ENCODE measurements at places on chromosomes 2 and 18.

DNA sequence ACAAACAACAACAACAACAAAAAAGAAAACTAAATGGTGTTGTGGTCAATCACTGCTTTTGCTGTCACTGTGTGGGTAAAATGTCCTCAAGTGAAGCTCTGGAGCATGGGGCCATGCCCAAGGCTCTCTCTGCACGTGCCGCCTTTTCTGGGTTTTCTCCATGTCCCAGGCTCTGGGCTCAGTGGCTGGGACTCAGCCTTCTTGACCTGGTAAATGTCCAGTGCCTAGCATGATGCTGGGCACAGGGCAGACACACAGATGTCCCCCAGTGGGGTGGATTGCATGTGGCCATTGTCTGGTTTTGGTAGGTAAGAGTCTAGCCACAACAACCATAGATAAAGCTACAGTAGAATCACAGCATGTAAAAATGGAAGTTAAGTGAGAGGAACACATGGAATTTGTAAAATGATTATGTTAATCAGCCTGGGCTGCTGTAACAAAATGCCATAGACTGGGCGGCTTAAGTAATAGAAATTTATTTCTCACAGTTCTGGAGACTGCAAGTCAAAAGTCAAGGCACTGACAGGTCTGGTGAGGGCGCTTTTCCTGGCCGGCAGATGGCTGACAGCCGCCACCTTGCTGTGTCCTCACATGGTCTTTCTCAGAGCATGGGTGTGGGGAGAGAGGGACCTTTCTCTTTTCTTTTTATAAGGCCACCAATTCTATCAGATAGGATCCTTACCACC lies 174.4 kb downstream of the ACOXL start:
- DNase-seq, result no peak

DNA sequence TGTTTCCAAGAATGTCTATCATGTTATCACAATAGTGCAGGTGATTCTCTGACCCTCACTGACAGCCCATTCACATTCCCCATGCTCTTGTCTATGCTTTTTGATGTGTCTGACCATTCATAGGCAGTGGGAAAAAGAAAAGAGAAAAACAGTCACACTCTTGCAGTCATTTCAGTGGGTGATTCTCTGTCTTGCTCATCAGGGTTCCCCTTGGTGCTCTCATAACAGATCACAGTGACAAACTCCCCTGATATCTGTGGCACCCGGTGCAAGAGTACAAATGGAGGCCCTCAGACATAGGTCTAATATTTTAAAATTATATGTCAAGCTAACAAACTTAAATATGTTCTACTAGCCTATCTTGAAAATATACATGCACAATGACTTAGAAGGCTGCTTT lies 72.7 kb upstream of the PPP1CB start:
- DNase-seq, result no peak

DNA sequence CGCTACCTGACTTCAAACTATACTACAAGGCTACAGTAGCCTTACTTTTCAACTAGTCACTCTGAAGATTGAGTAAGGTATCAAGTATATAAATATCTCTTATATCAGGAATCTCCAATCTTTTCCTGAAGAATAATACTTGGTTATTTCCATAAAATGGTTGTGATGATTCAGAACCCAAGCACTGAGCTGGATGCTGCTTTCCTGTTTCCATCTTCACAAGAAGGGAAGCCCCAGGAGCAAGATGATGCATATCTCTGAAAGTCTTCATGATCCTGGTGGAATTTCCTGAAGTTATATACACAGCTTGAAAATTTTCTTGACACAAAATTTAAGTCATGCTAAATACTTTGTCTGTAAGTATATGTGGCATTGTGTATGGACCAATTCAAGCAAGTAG lies 243.9 kb upstream of the TANK start:
- DNase-seq, result no peak

- DNase-seq, result no peak
Measured at GRCh38 chr2:156177654-156178053, 154.9 kb downstream of the NR4A2 start.

DNA sequence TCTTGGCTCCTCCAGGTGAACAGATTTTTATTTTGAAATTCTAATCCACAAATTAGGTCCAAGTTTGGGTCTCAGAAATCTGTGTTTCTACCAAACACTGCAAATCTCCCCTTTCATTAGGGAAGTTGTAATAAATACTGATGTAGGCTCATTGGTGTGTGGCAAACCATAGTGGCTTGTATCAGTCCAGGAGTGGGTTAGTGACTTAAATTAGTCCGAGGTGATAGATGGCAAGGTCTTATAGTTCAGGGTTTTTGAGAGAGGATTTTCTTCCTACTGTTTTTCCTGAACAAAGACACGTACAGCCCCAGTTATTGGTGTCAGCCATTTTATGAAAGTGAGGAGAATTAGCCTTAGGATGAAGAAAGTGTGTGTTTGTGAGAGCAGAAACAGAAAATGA lies 74.6 kb downstream of the RPRM start:
- no peak for DNase-seq

- no peak for DNase-seq
Measured at GRCh38 chr18:6221602-6222014, 193.1 kb downstream of the L3MBTL4 start.

Data from effector CD8-positive, alpha-beta T cell (primary cell).